CD8-positive, alpha-beta memory T cell (primary cell): ENCODE measurements at places on chromosomes 2 and 18. TPM values are rescaled to one million over a fixed set of nuclear protein-coding genes. Genes with fewer than 3 reads are reported as not detected.

DNA sequence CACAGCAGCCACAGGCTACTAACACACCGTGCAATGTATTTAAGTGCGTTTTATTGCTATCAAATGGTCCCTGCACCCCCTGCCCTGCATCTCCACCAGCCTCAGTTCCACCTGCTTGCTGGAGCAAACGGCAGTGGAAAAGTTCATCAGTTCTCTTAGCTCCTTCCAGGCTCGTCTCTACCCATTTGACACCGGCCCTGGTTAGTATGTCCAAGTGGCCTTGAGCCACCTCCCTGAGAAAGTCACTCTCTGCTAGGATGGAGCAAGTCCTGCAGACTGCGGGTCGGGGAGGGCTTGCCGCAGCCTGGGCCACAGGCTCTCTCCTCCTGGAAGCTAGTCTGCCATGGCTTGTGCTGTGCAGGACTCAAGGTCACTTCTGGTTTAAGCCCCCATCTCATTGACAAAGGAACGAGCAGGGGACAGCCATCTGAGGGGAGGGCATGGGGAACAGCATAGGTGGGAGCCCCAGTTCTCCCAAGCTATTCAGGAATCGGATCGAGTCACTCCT is 74.9 kb downstream of the RHOB start:
- H3K27me3 ChIP-seq, result no peaks in the 10 kb centered on the region
- H3K4me3 ChIP-seq, result no peak overlapping the region
- H3K36me3 ChIP-seq, result no peaks in the 10 kb centered on the region

DNA sequence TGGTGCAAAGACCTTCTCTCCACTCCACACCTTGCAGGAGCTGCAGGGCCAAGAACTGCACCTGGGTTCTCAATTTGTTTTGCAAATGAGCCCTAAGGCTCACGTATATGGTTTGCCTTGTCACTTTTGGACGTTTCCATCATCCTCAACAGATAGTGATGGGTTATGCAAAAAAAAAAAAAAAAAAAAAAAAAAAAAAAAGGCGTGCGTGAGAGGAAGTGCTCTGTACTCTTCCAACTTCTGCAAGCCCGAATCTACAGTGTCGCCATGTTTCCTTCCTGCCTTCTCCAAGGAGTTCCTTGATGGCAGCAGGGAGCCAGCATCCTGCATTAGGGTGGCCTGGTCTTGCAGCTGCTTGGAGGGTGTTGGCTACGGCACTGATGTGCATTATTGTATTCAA is 4.0 kb upstream of the INHBB start:
- H3K27me3 ChIP-seq, result peaks cover 32% of the 10 kb centered on the region
- H3K4me1 ChIP-seq, result peaks cover 13% of the 10 kb centered on the region
- DNase-seq, result no peak
- no peaks in the 10 kb centered on the region for H3K36me3 ChIP-seq

EVX2 gene
- not detected for total RNA-seq

CIB4 gene
- total RNA-seq, result not detected

DNA sequence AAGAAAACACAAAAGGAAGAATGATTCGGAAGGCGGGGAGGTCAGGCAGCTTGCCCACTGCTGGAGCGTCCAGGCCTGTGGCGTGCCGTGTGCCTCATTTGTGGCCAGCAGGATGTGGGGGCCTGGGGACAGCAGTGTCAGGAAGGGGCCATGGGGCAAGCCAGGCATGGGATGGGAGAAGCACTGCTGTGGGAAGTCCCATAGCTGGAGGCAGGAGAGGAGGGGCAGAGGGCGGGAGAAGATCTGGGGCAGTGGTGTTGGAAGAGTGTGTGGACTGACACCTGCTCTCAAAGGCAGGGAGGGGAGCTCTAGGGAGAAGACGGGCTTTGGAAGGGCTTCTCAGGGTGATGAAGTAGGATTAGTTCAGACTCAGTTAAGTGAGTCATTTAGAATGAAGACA is 133.7 kb downstream of the ACOXL start:
- H3K27me3 ChIP-seq, result no peaks in the 10 kb centered on the region
- DNase-seq, result no peak
- peaks cover 12% of the 10 kb centered on the region for H3K4me1 ChIP-seq
- H3K27ac ChIP-seq, result no peak overlapping the region
- no peaks in the 10 kb centered on the region for H3K36me3 ChIP-seq

DNA sequence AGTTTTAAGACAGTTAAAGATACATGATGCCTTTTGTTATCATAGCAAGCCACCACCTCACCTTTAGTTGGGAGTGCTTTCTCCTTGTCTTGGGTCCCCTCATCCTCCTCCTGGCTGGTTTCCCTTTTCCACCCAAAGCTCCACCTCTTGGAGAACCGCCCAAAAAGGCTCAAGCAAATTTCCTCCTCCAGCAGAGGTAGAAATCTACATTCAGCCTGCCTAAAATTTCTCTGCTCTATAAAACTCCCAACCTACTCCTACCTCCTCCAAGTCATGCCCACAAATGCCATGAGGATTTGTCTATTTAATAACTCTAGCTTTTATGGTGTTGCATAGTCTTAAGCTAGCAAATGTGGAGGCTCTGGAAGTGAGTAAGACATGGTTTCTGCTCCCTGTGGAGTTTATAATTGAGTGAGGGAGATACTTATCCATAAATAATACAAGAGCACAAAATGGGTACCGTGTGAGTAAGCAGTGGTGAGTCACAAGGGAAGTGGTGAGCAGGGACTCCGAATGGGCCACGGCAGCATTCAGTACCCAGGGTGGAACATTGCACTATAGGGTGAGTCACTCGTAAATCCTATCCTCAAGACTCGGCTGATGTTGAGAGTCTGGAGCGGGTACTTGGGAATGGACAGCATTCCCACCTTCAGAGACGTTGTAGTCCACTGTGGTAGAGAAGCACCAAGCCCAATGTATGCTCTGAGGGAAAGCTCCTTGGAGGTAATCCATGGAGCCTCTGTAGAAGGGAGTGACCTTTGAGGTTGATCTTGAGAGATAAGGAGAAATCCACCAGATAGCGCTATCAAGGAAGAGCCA is 146.3 kb downstream of the RTN4 start:
- DNase-seq, result peak; percentile 72
- no peaks in the 10 kb centered on the region for H3K36me3 ChIP-seq
- H3K27me3 ChIP-seq, result no peaks in the 10 kb centered on the region
- H3K4me1 ChIP-seq, result peaks cover 8% of the 10 kb centered on the region
- H3K27ac ChIP-seq, result no peak overlapping the region

DNA sequence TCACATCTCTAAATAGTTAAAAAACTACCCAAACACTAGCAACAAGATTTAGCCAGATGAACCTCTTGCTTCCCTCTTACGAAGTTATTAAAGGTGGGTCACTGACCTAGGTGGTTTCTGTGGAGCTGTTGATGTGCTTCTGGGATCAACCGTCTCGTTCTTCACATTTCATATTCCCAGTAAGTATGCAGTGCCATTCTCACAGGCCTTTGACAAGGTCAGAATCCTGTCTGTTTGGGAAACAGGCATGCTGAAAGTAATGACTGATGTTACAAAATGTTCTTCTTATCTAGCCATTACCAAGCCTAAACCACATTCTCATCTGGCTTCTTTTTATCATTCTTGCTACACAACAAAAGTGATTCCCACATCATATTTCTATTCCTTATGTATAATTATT is 70.3 kb downstream of the WDR7 start:
- no peaks in the 10 kb centered on the region for H3K27me3 ChIP-seq
- no peak for DNase-seq
- no peak overlapping the region for H3K4me3 ChIP-seq
- H3K36me3 ChIP-seq, result no peaks in the 10 kb centered on the region
- no peak overlapping the region for H3K27ac ChIP-seq
- H3K4me1 ChIP-seq, result no peaks in the 10 kb centered on the region

GRCh38 chr2:154855138-154855537 is 156.6 kb downstream of the KCNJ3 start:
- no peaks in the 10 kb centered on the region for H3K4me1 ChIP-seq
- DNase-seq, result no peak
- H3K36me3 ChIP-seq, result no peaks in the 10 kb centered on the region
- H3K27ac ChIP-seq, result no peak overlapping the region
- no peaks in the 10 kb centered on the region for H3K27me3 ChIP-seq
- H3K4me3 ChIP-seq, result no peak overlapping the region

- no peaks in the 10 kb centered on the region for H3K4me1 ChIP-seq
- H3K27me3 ChIP-seq, result no peaks in the 10 kb centered on the region
- H3K27ac ChIP-seq, result no peak overlapping the region
- no peak for DNase-seq
These were observed 46.5 kb downstream of the HNRNPLL start for GRCh38 chr2:38556006-38556801.

- DNase-seq, result peak; percentile 52
- H3K4me1 ChIP-seq, result peaks cover 8% of the 10 kb centered on the region
- H3K36me3 ChIP-seq, result no peaks in the 10 kb centered on the region
- H3K27ac ChIP-seq, result no peak overlapping the region
These were observed 28.6 kb upstream of the NEMP2 start for GRCh38 chr2:190563109-190563508.

GRCh38 chr18:30409120-30409519 is 633.4 kb downstream of the DSC3 start:
- no peaks in the 10 kb centered on the region for H3K4me1 ChIP-seq
- H3K4me3 ChIP-seq, result no peak overlapping the region
- H3K27ac ChIP-seq, result no peak overlapping the region
- no peaks in the 10 kb centered on the region for H3K27me3 ChIP-seq
- DNase-seq, result no peak

DNA sequence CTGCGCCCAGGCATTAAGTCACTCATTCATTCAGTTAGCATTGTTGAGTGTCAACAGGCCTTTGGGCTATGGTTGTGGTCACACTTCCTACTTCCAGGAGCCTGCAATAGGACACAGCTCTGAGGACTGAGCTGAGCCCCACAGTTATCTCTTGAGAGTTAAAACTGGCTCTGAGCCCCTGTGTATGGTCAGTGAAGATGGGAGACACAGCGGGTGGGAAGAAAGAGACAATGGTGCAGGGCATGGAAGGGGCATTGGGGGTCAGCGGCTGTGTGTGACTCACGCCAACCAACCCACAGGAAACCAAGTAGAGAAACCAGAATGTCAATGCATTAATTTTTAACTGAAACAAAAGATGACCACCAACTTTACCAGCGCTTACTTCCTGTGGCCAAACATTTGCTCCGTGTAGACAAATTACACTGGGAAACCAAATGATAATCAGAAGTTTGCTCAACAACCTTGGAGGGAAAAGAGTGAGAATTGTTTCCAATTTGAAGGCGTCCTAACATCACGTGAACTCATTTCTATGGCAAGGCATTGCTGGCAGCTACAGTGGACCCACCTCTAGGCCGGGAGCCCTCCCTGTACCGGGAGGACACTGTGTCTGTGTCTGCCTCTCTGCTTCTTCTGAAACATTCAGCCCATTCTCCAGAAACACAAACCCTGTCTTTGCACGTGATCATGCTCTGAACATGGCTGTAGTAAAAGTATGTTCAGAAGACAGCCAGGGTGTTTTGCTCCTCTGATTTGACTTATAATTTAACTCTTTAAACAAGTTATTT is 212.0 kb upstream of the ID2 start:
- H3K27ac ChIP-seq, result no peak overlapping the region
- peaks cover 28% of the 10 kb centered on the region for H3K4me1 ChIP-seq
- DNase-seq, result no peak
- no peaks in the 10 kb centered on the region for H3K36me3 ChIP-seq
- H3K27me3 ChIP-seq, result no peaks in the 10 kb centered on the region
- no peak overlapping the region for H3K4me3 ChIP-seq

- DNase-seq, result no peak
- no peaks in the 10 kb centered on the region for H3K27me3 ChIP-seq
- H3K27ac ChIP-seq, result no peak overlapping the region
- no peaks in the 10 kb centered on the region for H3K36me3 ChIP-seq
These were observed 57.8 kb upstream of the RGPD5 start for GRCh38 chr2:109736177-109736827.

DNA sequence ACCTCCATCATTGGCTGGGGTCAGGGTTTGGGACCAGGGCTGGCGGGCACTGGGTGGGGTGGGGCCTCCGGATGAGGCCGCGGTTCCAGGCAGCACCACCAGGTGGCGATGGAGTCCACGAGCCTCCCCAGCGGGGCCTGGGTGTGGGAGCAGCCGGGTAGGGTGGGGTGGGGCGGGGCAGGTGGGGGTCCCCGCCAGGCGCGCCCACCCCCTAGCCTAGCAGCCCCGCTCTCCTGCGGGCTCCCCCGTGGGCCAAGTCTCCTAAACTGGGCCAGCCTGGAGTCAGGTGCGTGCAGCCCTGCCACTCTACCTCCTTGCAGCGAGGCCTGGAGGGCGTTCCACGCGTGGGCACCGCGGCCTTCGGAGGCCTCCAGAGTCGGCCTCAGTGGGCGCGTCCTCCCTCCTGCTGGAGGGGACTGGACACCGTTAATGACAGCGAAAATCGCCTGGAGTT is 187.5 kb downstream of the TWIST2 start:
- H3K36me3 ChIP-seq, result no peaks in the 10 kb centered on the region
- no peaks in the 10 kb centered on the region for H3K4me1 ChIP-seq
- peak; percentile 53 for DNase-seq
- no peak overlapping the region for H3K27ac ChIP-seq
- H3K27me3 ChIP-seq, result no peaks in the 10 kb centered on the region

DNAJC5G gene
- not detected for total RNA-seq

DNA sequence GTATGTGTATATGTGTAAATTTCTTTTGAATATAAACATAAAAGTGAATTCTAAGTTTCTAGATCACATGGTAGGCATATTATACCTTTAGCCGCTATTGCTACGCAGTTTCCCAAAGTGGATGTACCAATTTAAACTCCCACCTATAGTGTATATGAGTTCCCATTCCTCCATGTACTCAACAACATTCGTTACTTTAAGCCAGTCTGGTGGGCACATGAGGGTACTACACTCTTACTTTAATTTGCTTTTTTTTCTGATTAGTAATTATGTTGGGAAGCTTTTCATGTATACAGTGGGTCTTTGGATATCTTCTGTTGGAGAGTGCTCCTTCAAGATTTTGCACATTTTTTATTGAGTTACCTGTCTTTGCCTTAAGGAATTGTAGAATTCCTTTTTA is 683.8 kb downstream of the ERBB4 start:
- no peaks in the 10 kb centered on the region for H3K27me3 ChIP-seq
- no peak for DNase-seq
- H3K36me3 ChIP-seq, result no peaks in the 10 kb centered on the region
- H3K4me1 ChIP-seq, result no peaks in the 10 kb centered on the region
- H3K27ac ChIP-seq, result no peak overlapping the region

DNA sequence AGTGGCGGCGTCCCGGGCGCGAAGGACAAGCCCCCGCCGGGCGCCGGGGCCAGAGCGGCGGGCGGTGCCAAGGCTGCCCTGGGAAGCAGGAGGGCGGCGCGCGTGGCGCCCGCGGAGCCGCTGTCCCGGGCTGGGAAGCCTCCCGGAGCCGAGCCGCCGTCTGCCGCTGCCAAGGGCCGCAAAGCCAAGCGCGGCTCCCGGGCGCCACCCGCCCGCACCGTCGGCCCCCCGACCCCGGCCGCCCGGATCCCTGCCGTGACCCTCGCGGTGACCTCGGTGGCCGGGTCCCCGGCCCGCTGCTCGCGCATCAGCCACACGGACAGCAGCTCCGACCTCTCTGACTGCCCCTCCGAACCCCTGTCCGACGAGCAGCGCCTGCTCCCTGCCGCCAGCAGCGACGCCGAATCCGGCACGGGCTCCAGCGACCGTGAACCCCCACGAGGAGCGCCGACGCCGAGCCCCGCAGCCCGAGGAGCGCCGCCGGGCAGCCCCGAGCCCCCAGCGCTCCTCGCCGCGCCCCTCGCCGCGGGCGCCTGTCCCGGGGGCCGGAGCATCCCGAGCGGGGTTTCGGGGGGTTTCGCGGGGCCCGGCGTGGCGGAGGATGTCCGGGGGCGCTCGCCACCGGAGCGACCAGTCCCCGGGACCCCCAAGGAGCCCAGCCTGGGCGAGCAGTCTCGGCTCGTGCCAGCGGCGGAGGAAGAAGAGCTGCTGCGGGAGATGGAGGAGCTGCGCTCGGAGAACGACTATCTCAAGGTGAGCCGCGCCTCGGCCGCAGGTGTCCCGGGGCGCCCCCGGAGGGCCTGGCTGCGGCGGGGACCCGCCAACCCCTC is 820 bp downstream of the MTCL1 start:
- H3K4me3 ChIP-seq, result peak overlapping the region; percentile 37
- peak; percentile 5 for DNase-seq
- H3K36me3 ChIP-seq, result no peaks in the 10 kb centered on the region
- peaks cover 19% of the 10 kb centered on the region for H3K4me1 ChIP-seq

LIPG gene
- not detected for total RNA-seq
